Thyroid gland (tissue), 4 donors: ENCODE measurements at places on chromosomes 11 and 22.
A peak's percentile ranks its signal among the peaks of the same experiment; 100 is the strongest.

DNA sequence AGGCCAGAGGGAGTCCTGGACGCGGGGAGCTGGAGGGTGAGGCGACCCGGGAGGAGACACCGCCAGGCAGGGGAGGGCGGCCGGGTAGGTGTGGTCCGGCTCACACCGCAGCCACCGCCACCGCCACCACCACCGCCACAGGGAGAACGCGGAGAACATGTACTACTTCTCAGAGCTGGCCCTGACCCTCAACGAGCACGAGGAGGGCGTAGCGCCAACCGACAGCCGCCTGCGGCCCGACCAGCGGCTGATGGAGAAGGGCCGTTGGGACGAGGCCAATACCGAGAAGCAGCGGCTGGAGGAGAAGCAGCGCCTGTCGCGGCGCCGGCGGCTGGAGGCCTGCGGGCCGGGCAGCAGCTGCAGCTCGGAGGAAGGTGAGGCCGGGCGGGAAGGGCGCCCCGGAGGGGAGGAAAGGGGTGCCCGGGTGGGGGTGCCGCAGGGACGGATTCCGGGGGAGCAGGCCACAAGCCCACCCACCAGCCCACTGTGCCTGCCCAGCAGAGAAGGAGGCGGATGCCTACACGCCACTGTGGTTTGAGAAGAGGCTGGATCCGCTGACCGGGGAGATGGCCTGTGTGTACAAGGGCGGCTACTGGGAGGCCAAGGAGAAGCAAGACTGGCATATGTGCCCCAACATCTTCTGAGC, 62.8 kb downstream of the MORC2 start:
- no peak for DNase-seq

- DNase-seq: no peak
Measured at GRCh38 chr11:127521413-127521812, 520.8 kb upstream of the KIRREL3 start.

DNA sequence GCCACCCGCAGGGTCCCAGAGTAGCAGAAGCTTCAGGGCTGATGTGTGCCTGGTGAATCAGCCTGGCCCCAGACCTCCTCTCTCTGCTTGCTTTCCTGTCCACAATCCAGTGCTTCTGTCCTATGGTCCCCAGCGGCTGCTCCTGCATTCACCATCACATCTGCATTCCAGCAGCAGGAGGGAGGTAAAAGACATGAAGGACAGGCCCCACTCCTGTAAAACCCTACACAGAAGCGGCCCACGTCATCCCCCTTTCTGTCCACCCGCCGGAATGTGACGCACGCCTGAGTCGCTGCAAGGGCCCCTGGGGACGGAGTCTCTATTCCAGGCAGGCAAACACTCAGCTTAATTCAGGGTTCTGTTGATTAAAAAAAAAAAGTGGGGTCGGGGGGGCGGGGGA, 58.3 kb downstream of the CDKN1C start:
- no peak for DNase-seq

DNA sequence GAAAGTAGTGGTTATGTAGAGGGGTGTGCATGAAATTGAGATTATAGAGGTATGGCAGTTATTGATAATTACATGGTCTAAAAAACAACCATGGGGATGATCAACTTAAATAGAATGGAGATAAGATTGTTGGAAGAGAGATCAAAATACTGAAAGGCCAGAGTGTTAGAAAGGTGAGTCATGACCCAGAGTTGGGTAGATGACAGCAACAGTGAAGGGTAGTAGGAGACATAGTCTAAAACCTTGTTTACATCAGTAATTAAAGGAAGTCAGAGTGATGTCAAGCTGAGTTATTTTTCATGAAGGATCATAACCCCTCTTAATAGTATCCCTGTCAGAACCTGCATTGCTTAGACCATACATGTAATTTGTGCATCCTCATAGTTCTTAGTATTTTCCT, 110.9 kb downstream of the ELP4 start:
- no peak for DNase-seq

DNA sequence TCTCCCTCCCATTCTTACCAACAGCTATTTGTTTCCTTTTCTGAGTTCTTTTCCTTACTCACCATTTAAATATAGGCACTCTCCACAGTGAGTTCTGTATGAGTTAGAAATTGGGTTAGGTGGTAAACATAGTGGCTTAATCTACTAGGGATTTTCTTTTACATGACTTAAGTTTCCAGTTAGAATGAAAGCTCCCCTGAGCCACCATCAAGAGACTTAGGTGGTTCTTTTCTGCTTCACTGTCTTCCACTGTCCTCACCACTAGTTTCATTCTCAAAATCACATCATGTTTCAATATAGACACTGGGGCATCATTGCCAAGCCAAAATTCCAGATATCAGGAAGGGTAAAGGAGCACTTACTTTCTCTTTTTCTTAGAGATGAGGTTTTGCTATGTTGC, 9.0 kb upstream of the REXO2 start:
- DNase-seq: no peak

- DNase-seq: no peak
Measured at GRCh38 chr11:88537613-88538012, 200.1 kb upstream of the CTSC start.

DNA sequence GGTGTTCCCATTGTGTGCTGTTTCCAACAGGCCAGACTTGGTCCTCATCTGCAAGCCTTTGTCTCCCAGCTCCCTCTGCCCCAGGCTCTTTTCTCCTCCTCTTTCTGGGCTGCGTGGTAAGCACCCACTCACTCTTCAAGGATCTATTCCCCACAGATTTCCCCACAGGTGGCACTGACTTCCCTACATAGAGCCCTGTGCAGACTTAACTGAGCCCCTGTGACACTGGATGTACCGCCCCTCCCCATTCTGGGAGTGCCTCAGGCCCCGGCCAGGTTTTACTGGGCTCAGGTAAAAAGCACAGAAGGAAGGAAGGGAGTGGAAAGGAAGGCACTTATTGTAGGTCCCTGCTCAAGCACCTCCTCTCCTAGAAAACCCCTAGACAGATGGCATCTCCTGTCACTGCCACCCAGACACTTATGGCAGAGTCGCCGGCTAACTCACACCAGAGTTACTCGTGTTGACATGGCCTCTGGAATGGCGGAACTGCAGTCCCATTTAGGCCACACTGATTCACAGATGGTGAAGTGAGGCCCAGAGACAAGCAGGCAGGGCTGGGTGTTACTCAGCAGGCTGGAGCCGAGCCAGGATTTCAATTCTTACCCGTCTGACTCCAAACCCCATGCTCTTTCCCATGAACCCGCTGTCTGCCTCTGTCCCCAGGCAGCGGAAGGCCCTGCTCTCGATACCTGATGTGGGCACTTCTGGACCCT, 47.2 kb downstream of the LRRC32 start:
- no peak for DNase-seq

DNA sequence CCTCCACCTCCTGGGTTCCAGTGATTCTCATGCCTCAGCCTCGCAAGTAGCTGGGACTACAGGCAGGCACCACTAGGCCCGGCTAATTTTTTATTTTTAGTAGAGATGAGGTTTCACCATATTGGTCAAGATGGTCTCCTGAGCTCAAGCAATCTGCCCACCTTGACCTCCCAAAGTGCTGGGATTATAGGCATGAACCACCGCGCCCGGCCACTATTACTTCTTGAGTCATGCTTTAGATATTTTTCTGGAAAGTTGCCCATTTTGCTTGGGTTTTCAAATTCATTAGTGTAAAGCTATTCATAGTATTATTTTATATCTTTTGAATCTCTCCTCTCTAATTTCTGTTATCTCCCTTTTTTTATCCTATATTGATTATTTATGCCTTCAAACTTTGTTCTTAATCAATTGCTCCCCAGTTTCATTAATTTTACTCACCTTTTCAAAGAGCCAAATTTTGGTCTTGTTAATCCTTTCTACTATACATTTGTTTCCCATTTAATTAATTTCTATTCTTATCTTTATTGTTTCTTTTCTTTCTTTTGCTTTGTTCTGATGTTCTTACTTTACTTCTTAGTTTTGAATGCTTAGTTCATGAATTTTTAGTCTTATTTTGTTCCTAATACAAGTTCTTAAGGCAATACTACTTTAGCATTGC, 10.3 kb upstream of the RAC2 start:
- DNase-seq: no peak

- peak; percentile 9 for DNase-seq
Measured at GRCh38 chr11:18492888-18493287, 33.9 kb downstream of the TSG101 start.

- no peak for DNase-seq
Measured at GRCh38 chr22:49040111-49040510, 787.6 kb downstream of the BRD1 start.

DNA sequence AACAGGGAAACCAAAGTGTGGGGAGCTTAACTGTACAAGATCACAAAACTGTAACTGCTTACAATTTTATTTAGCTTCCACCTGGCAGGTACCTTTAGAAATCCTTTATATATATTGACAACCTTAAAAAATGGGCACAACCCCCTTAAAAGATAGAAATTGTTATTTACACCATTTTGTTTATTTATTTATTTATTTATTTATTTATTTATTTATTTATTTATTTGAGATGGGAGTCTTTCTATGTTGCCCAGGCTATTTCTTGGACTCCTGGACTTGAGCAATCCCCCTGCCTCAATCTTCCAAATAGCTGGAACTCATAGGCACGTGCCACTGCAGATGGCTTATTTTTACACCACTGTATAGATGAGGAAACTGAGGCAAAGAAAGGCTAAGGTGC, 74.5 kb downstream of the INSC start:
- no peak for DNase-seq

DNA sequence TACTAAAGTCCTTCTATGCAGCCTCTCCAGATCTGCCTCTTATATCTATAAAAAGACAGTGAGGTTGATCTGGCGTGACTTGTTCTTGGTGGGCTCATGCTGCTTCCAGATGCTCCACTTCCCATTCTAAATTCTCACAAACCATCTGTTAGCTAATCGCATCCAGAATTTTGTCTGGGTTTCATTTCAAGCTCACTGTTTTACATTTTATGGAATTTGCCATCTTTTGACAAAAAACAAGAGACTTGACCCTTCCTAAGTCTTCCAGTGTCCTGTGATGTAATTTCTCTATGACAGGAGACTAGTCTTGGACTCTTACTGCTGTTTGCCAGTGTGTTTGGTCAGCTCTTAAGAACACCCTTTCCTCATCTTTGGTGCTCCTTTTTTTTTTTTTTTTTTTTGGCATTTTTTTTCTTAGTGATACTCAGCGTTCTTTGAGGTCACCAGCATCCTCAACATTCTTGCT, 23.0 kb downstream of the CRKL start:
- no peak for DNase-seq

DNA sequence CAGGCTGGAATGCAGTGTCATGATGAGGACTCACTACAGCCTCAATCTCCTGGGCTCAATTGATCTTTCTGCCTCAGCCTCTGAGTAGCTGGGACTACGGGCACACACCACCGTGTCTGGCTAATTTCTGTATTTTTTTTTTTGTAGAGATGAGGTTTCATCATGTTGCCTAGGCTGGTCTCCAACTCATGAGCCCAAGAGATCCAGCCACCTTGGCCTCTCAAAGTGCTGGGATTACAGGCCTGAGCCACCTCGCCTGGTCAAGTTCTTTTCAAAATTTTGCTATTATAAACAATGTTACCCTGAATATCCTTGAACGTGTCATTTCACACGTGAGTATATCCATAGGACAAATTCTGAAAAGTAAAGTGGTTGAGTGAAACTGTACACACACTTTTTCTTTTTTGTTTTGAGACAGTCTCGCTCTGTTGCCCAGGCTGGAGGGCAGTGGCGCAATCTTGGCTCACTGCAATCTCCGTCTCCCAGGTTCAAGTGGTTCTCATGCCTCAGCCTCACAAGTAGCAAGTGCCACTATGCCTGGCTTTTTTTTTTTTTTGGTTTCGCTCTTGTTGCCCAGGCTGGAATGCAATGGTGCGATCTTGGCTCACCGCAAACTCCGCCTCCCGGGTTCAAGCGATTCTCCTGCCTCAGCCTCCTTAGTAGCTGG, 21.6 kb upstream of the EP300 start:
- DNase-seq: peak; percentile 88

- DNase-seq: no peak
Measured at GRCh38 chr11:83927422-83927821, 641.3 kb upstream of the CCDC90B start.

GRCh38 chr11:112514011-112514740, 253.5 kb upstream of the PLET1 start:
- no peak for DNase-seq

GRCh38 chr11:84691830-84692229, 935.3 kb downstream of the DLG2 start:
- no peak for DNase-seq

DNA sequence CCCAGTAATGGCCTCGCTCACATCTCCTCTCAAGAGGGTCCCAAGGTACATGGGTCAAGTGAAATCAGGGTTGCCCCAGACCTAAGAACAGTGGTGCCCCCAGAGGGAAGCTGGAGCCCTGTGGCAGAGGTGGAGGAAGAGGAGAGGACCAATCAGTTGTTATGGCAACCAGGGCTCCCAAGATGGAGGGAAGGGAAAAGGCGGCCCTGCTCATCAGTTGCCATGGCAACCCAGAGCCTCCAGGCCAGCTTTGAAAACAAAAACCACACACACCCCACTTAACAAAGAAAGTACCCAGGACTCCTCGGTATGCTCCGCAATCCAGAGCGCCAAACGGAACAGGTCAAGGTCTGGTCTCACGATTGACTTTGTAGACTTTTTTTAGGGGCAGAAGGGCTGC, 53.5 kb upstream of the SLC35C1 start:
- DNase-seq: no peak

- DNase-seq: no peak
Measured at GRCh38 chr11:70491696-70492472, 93.6 kb downstream of the CTTN start.

DNA sequence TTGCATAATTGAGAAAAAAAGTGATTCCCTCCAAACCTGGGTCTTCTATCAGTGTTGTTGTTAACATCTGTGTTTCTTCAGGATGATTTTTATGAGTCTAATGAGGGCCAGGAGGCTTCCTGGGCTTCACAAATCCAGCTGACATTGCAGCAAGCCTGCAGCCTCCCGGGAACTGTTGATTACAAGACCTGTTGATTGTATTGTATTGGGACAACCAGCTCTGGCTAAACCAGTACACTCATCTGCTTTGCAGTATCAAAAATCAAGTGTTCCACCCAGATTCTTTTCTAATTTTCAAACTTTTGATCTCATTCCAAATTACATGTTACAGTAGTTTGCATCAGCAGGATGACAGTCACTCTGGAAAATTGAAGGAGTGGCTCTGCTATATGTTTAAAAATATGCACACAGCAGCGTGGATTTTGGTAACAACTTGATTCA, 16.1 kb upstream of the PRSS23 start:
- DNase-seq: no peak

- DNase-seq: no peak
Measured at GRCh38 chr11:107136892-107137291, 118.6 kb upstream of the GUCY1A2 start.

DNA sequence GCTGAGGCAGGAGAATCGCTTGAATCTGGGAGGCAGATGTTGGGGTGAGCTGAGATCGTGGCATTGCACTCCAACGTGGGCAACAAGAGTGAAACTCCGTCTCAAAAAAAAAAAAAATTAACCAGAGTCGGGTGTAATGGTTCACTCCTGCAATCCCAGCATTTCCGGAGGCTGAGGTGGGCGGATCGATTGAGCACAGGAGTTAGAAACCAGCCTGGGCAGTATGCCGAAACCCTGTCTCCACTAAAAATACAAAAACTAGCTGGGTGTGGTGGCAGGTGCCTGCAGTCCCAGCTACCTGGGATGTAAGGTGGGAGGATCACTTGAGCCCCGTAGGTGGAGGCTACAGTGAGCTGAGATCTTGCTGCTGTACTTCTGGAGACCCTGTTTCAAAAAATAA, 1.5 kb downstream of the RANGAP1 start:
- DNase-seq: no peak
